Panc1 (cell line): ENCODE measurements at places on chromosomes 2 and 18. TPM values are rescaled to one million over a fixed set of nuclear protein-coding genes. Genes with fewer than 3 reads are reported as not detected.

IGFBP2 gene
- 54.8 TPM for total RNA-seq

ERBB4 gene
- total RNA-seq = 0.15 TPM

MEIS1 gene
- 2.0 TPM for total RNA-seq

TDRD15 gene
- total RNA-seq = not detected

ADCYAP1 gene
- total RNA-seq = not detected

UXS1 gene
- total RNA-seq = 72.0 TPM

LTBP1 gene
- total RNA-seq = 12.5 TPM

ADAM23 gene
- 0.18 TPM for total RNA-seq

DNA sequence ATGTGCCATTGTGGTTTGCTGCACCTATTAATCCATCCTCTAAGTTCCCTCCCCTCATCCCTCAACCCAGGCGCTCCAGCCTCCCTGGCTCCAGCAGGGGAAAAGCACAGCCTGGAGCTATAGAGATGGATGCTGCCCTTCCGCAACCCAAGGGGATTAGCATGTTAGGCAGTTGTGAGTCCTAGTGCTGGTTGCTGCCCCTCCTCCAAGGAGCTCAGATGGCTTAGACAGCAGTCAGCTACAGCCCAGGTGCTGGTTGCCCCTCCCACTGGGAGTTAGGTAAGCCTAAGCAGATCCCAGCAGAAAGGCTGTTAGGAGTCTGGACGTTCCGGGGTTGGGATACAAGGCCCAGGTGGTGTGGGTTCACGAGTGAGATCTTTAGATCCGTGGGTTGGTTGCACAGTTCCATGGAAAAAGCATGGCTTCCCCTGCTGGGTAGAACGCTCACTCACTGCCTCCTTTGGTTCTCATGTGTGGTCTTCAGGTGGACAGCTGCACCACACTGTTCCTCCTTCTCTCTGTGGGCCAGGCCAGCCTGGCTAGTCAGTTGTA lies 446.1 kb downstream of the ZNF804A start:
- H3K27ac ChIP-seq = no peak overlapping the region
- no peaks in the 10 kb centered on the region for H3K36me3 ChIP-seq
- no peaks in the 10 kb centered on the region for H3K4me1 ChIP-seq
- H3K27me3 ChIP-seq = no peaks in the 10 kb centered on the region
- no peak for DNase-seq
- H3K4me3 ChIP-seq = no peak overlapping the region

- no peaks in the 10 kb centered on the region for H3K27me3 ChIP-seq
- no peak overlapping the region for H3K4me3 ChIP-seq
- no peaks in the 10 kb centered on the region for H3K4me1 ChIP-seq
These were observed 30.7 kb downstream of the FSHR start for GRCh38 chr2:49123600-49123999.

DNA sequence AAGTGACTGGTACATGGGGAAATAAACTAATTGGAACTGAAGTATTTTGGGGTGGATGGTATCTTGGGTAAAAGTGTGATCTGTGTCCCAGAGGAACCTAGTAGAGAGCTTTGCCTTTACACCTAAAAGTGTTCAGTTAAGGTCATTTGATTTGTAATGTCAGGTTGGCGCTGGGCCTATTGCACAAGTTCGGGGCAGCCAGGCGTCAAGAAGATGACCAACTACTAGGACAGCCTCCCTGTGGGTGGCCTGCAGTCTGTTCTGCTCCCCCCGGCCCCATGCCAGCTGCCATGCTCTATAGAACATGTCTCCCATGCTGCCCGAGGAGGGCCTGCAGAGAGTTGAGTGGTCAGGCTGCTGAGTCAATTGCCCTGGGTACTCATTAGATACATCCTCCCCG lies 10.1 kb downstream of the RRM2 start:
- H3K27me3 ChIP-seq = no peaks in the 10 kb centered on the region
- H3K36me3 ChIP-seq = peaks cover 22% of the 10 kb centered on the region; the same call in 1 of the 2 replicates
- no peak for DNase-seq
- H3K4me3 ChIP-seq = no peak overlapping the region
- H3K27ac ChIP-seq = no peak overlapping the region
- peaks cover 38% of the 10 kb centered on the region for H3K4me1 ChIP-seq

- no peaks in the 10 kb centered on the region for H3K4me1 ChIP-seq
- no peaks in the 10 kb centered on the region for H3K27me3 ChIP-seq
- no peak overlapping the region for H3K27ac ChIP-seq
- no peak overlapping the region for H3K4me3 ChIP-seq
- no peak for DNase-seq
- no peaks in the 10 kb centered on the region for H3K36me3 ChIP-seq
These were observed 420.7 kb upstream of the SALL3 start for GRCh38 chr18:78558948-78559347.

DNA sequence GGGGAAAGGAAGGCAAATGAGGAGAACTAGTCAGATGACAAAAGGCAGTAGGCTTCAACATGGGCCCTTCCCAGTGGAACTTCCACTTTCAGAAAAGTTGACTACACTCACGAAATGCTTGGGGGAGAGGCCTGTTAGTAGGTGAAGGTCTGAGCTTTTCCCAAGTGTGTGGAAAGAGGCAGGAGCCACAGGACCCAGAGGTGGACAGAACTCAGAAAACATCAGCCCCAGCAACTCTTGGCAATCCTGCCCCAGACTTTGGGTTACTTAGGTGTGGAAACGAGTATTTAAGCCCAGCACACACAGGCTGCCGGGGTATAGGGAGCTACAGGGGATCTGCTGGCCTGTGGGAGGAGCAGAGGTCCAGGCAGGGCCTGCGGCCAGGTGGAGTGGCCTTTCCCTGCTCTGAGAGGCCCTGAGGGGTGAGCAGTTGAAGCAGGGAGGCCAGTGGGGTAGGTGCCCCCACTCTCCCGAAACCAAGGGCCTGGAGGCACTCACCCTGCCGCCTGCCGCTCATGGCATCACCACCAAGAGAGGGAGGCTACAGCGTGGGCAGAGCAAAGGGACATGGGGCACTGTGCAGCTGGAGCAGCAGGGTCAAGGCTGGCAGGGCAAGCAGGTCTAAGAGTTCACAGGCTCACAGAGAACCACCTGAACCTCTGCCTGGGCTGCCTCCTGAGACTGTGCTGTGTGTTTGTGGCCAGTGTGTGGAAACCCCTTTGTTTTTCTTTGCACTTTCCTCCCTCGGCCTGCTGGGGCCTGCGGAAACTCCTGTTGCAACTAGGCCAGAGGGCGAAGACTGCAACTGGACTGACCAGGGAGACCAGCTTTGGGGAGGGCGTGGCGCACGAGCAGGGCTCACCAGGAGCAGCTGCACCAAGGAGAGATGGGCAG lies 130.7 kb upstream of the SERTAD2 start:
- H3K4me3 ChIP-seq = no peak overlapping the region
- H3K27me3 ChIP-seq = no peaks in the 10 kb centered on the region
- no peaks in the 10 kb centered on the region for H3K36me3 ChIP-seq
- no peak overlapping the region for H3K27ac ChIP-seq
- no peaks in the 10 kb centered on the region for H3K4me1 ChIP-seq
- no peak for DNase-seq

- H3K27me3 ChIP-seq = peaks cover 7% of the 10 kb centered on the region
- DNase-seq = no peak
- H3K36me3 ChIP-seq = no peaks in the 10 kb centered on the region
- no peaks in the 10 kb centered on the region for H3K4me1 ChIP-seq
These were observed 116.6 kb upstream of the RBBP8 start for GRCh38 chr18:22816266-22817176.

GRCh38 chr2:20933714-20934113 lies 110.2 kb downstream of the APOB start:
- H3K4me1 ChIP-seq = no peaks in the 10 kb centered on the region
- no peaks in the 10 kb centered on the region for H3K36me3 ChIP-seq
- no peak overlapping the region for H3K4me3 ChIP-seq

GRCh38 chr2:157428500-157429175 lies 15.3 kb downstream of the CYTIP start:
- H3K36me3 ChIP-seq = no peaks in the 10 kb centered on the region; the same call in 1 of the 2 replicates
- H3K27me3 ChIP-seq = no peaks in the 10 kb centered on the region
- no peak overlapping the region for H3K4me3 ChIP-seq

GRCh38 chr18:71707985-71708500 lies 836.1 kb downstream of the CBLN2 start:
- no peak overlapping the region for H3K4me3 ChIP-seq
- no peaks in the 10 kb centered on the region for H3K36me3 ChIP-seq
- no peak overlapping the region for H3K27ac ChIP-seq
- no peaks in the 10 kb centered on the region for H3K27me3 ChIP-seq

- H3K4me3 ChIP-seq = no peak overlapping the region
- H3K27ac ChIP-seq = no peak overlapping the region
- H3K4me1 ChIP-seq = no peaks in the 10 kb centered on the region
- DNase-seq = no peak
These were observed 190.7 kb downstream of the RDH14 start for GRCh38 chr2:18369760-18370159.

DNA sequence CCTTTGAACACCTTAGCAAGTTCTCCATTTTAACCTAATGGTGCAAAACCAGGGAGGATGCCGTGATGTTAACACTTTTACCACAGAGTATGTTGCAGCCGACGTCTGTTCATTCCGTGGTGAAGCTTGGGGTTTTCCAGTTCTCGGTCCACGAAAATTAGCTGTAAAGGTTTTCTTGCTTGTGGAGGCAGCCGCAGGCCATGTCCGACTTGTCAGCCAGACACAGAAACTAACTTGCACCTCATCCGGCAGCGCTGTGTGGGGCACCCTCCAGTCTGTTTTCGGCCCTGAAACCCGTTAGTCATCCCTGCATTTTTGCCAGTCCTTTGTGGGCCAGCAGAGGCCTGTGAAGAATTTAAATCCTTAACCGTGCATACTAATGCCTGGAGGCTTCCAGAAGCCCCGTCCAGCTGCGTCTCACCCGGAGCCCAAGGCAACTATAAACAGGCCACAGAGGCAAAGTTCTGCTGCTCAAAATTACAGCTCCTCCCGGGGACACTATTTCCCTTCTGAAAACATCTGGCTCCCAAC lies 70.6 kb downstream of the SH3YL1 start:
- no peak for DNase-seq
- H3K27ac ChIP-seq = no peak overlapping the region
- no peak overlapping the region for H3K4me3 ChIP-seq

GRCh38 chr2:29576231-29576630 lies 345.2 kb downstream of the ALK start:
- H3K4me1 ChIP-seq = no peaks in the 10 kb centered on the region
- no peak for DNase-seq
- peaks cover 10% of the 10 kb centered on the region for H3K27me3 ChIP-seq
- H3K36me3 ChIP-seq = no peaks in the 10 kb centered on the region
- no peak overlapping the region for H3K4me3 ChIP-seq

DNA sequence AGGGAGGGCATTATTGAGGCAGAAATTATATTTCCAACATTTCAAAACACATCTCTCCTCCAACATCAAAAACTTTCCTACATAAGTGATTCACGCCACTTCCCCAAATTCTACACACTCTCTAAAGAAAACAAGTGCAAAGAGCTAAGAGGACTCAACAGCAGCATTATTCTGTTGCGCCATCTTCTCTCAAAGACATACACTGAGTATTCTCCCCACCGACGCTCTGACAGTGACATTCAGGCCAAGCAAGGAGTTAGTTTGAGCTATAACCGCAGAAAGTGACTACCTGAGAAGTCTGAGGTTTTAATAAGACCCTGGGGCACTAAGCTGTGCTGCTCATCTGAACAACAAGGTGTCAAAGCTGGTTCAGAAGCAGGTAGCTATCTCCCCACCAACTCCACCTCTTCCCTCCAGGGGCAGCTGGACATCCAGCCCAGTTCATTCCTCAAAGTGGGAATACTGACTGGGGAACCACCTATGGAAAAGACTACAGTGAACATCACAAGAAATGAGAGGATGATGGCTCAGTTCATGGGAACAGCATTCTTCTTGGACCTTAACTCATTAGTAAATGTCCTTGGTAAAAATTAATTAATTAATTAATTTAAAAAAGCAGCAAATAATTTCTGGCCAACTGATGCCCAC lies 309.5 kb upstream of the CCDC68 start:
- no peak overlapping the region for H3K4me3 ChIP-seq
- H3K4me1 ChIP-seq = no peaks in the 10 kb centered on the region
- no peak overlapping the region for H3K27ac ChIP-seq

- no peaks in the 10 kb centered on the region for H3K36me3 ChIP-seq
- no peak for DNase-seq
- no peak overlapping the region for H3K27ac ChIP-seq
- H3K27me3 ChIP-seq = no peaks in the 10 kb centered on the region
- no peaks in the 10 kb centered on the region for H3K4me1 ChIP-seq
These were observed 18.2 kb upstream of the CABYR start for GRCh38 chr18:24120676-24121075.

DNA sequence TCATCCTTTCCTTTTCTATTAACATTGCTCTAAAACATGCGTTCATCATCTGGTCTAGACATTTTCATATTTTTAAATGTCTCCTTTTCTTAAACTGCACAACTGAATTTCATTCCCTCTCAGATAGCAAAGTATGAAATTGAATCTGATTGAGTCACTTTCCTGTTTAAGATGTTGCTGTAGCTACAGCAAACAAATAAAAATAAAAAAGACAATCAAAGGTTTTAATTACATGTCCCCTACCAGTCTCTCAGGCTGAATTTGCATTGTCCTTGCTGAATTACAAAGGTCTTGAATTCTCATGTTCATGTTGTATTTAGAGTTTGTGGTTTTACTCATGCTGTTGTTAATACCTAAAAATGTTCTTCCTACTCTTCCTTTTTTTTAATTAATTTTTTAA lies 537.9 kb upstream of the LRATD1 start:
- DNase-seq = no peak
- no peaks in the 10 kb centered on the region for H3K27me3 ChIP-seq
- no peaks in the 10 kb centered on the region for H3K36me3 ChIP-seq
